ENCODE measurements at places on chromosomes 7 and 10. TPM values are rescaled to one million over a fixed set of nuclear protein-coding genes. Genes with fewer than 3 reads are reported as not detected.

GRCh38 chr10:131179361-131179760, 132.2 kb downstream of the TCERG1L start:
- no peak for DNase-seq

DNA sequence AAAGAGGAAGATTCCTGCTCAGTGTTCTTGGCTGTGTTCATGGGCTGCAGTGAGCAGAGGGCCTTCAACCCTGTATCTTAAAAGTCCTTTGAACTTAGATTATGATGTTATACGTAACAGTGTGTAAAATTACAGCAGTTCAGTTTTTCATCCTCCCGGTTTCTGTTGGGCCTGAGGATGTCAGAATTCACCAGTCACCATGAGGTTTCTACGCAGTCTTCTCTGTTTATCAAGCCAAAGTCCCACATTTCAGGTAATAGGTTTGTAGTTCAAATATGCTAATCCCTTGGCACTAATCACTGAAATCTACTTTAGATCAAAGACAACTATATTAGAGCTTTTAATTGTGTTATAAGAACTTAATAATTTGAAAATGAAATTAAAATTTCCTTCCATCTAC, 24.9 kb downstream of the PLEKHA8 start:
- no peak for DNase-seq

- DNase-seq: no peak
Observed at GRCh38 chr7:155262031-155262430, 35.6 kb upstream of the INSIG1 start.

The EBLN1 gene
- total RNA-seq: not detected

The HYAL4 gene
- total RNA-seq: not detected

GRCh38 chr10:110735620-110736027, 91.5 kb downstream of the RBM20 start:
- no peak for DNase-seq

DNA sequence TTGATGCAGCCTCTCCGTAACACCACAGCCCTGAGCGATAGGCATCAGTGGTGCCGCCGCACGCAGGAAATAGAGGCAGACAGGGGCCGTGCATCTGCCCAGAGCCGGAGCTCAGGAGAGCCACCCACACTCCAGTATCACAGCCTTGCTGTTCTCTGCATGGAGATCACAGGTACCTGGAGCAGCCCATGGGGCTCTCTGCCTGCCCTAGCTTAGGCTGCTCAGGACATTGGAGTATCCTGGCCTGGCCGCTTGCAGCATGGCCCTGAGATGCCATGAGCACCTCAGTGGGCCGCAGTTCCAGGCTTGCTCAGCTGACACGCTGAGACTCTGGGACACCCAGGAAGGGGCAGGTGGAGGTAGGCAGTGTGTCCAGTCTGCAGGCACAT, 47.0 kb downstream of the ELFN1 start:
- DNase-seq: no peak

- DNase-seq: no peak
Observed at GRCh38 chr7:111290419-111290818, 199.5 kb downstream of the LRRN3 start.

GRCh38 chr10:121244818-121245217, 353.4 kb downstream of the FGFR2 start:
- no peak for DNase-seq

GRCh38 chr7:80635533-80635932, 2.9 kb upstream of the CD36 start:
- no peak for DNase-seq

The DEPP1 gene
- total RNA-seq: 19.1 TPM

The SPDYE16 gene
- total RNA-seq: not detected

DNA sequence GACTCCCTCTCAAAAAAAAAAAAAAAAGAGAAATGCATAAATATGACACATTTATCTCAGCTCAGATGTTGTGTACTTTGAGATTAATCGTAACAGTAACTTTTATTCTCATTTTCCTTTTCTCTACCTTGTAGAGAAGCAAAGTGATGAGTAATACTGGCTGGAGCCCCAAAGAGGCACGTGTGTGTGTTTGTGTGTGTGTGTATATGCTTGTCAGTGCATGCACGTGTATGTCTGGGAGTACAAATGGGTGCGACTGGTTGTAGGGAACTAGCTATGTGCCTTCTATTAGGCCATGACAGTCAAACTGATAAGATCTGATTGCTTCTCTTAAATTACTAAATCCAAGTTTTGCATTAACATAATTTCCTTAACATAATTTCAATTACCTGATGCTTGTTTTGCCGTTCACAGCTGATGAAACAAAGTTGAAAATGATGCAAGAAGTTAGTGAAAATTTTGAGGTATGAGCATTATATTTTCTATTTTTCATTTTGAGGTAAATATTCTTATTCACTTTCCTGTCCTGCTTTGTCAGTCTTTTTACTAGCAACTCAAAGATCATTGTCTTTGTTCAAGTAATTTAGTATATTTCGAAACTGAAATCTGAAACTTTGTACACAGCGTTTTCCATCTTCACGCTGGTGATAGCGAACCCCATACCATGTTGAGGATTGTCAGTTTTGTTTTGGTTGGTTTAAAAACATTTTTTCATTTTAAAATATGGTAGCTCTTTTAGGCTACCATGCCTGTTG, 3.4 kb downstream of the TRRAP start:
- no peak for DNase-seq

GRCh38 chr7:46207931-46208634, 287.0 kb upstream of the IGFBP3 start:
- DNase-seq: no peak

The MALRD1 gene
- total RNA-seq: 0.12 TPM

The CCDC71L gene
- total RNA-seq: 11.4 TPM

The PRSS58 gene
- total RNA-seq: not detected

DNA sequence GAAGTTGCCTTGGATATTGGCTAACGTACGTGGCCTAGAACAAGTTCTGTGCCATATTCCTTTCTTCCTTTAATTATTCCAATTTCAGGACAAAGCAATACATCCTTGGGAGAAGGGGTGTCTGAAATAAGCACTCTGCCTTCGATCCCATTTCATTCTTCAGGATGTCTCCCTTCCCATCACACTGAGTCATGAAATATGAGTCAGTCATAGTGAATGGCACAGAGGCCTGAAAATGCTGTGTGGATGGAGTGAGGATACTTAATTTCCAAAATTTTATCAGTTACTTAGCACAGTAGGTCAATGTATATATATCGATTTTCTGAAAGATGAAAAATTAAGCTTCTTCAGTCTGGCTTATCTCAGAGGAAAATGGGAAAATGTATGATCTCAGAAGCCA, 19.5 kb downstream of the EVX1 start:
- no peak for DNase-seq

- DNase-seq: no peak
Observed at GRCh38 chr10:32972929-32973328, 14.9 kb upstream of the ITGB1 start.

The NRCAM gene
- 0.25 TPM for total RNA-seq

GRCh38 chr10:44936314-44936975, 23.2 kb upstream of the RASSF4 start:
- DNase-seq: no peak

The CALHM1 gene
- not detected for total RNA-seq

DNA sequence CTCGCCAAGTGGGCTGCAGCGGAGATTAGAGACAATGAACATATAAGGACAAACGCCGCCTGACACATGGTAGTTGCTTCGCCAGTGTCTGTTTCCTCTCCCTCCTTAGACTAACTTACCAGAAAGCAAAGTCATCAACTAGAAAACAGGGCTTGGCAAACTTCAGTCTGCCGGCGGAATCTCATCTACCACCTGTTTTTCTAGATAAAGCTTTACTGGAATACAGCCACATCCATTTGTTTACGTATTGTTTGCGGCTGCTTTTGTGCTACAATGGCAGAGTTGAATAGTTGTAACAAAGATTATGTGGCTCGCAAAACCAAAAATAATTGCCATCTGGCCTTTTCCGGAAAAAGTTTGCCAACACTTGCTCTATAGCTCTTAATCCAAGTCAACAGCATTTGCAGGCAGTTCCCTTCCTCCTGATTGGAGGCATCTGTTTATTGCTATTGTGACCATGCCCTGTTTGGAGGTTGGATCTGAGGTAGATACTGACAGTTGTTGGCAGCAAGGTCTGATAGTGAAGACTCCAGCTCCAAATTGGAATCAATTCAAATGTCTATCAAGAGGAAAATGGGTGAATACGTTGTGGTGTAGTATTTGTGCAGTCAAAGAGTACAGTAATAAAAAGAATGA, 260.6 kb downstream of the POU6F2 start:
- DNase-seq: no peak

DNA sequence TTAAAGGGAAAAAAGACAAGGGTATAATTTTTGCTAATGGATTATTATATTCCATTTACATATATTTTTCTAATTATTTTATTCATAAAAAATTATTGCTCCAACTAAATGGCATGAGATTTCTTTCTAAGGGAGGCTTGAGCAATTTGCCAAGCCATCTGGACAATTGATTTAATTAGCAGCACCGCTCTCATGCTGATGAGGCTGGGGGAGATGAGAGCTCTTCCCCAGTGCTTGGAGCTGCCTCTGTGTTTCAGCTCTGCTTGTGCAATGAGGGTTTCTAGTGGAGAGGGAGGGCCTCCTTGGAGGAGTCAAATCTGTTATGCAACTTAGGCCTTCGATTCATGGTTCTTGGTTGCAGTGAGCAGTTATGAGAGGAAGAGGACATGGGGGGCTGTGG, 574.3 kb downstream of the TCERG1L start:
- no peak for DNase-seq

The TMEM273 gene
- total RNA-seq: 10.7 TPM

DNA sequence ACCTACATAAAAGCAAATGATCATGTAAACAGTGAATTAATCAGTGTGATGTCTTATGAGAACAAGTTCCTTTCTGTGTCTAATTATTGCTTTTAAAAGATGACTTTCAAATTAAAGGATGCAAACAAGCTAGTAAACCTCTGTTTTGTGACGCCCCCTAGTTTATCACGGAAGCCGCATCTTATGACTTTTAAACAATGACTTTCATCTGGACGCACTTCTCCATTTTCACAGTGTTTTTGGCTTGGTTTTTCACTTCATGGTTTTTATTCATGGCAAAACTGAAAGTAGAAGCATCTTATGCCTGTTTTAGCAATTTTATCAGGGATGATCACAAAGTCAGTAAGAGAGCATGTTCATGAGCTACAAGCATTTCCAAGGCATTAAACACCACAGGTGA, 35.0 kb downstream of the ITGA8 start:
- DNase-seq: no peak

GRCh38 chr10:90614631-90615030, 243.2 kb downstream of the HTR7 start:
- DNase-seq: no peak

The PSMG3 gene
- total RNA-seq: 7.3 TPM

DNA sequence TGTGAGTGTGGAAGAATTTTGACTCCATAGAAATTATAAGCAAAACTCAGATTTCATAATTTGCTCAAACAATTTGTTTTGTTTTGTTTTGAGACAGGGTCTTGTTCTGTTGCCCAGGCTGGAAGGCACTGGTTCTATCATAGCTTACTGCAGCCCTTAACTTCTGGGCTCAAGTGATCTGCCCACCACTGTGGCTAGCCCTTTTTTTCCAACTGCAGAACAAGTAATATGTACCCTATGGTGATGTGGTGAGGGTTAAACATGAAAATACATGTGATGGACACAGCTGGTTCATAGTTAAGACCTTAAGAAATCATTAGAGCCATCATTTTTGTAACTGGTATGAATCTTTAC, 31.1 kb downstream of the CSTF2T start:
- no peak for DNase-seq

DNA sequence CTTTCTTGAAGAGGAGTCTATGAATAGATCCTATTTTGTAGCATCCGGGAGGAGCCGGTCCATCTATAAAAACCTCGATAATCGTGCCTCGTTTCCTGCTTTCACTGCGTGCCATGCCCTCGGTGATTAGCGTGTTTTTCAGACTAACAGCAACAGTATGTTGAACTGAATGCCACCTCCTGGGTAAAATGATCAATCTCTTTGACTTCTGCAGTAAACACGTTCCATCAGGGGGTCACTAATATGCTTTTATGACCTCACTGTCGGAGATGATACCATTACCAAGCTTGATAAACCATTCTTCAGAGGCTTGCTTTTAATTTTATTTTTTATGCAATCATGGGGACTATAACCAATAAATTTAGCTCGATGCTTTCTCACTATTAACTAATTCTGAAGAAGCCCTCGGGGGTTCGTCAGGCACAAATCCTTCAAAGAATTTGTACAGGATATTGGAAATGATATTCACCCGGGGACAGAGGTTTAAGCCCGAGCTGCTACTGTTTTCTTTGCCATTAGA, 228.3 kb downstream of the ADARB2 start:
- DNase-seq: no peak

DNA sequence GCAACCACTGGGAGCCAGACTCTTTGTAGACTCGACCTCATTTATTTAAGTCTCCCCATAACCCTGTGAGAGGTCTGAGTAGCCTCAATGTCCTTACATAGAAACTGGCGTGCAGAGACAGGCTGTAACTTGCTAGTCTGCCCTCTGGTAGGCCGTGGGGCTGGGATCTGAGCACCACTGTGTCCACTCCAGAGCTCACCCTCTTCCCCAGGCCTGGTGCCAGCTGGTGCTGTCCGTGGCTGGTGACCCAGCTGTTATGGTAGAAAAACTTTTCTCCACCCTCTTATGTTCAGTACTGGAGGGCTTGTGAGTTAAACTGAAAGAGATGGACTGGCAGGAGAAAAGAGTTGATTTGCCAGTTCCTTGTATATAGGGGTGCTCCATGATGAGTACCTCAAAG, 41.9 kb downstream of the ADAMTS14 start:
- DNase-seq: no peak

The CACNA2D1 gene
- 55.5 TPM for total RNA-seq

The FBXO24 gene
- total RNA-seq: not detected

DNA sequence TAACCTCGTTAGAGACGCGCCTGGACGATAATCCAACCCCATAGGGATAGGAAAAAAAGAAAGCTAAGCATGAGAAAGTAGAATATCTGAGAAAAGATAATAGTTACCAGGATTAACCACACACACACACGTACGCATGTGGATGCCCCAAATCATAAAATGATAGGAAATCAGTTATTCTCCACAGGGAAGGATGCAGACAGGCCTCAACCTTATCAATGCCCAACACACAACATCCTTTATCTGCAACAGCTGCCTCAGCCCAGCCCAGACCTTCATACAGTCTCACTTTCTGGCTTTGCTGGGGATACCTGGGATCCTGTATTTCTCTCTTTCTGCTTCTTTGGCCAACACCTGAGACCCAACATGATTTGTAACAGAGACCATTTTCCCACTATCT, 123.0 kb downstream of the NOC3L start:
- DNase-seq: no peak

The STAG3 gene
- not detected for total RNA-seq

DNA sequence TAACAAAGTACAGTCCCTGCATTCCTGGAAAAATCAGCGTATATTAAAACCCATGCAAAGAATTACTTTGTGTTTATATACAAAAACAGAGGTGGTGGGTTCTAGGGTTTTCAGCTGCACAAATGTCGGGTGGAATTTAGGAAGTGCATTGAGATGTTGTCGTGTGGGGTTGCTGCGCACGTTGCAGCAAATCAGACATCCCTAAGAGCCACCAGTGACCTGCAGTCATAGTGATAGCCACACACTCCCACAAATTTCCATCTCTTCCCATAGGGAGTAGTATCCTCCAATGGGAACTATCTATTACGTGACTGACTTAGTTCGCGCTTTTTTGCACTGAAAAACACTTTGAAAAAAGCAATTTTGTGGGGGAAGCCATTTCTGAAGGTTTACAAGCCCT, 375.2 kb upstream of the GALNT17 start:
- no peak for DNase-seq

GRCh38 chr7:82481499-82482097, 38.0 kb upstream of the CACNA2D1 start:
- no peak for DNase-seq

Data from heart left ventricle (tissue), 16 donors.